ENCODE measurements at places on chromosomes 13 and 19. TPM values are rescaled to one million over a fixed set of nuclear protein-coding genes. Genes with fewer than 3 reads are reported as not detected.

- H3K4me1 ChIP-seq = peaks cover 1% of the 10 kb centered on the region
- no peaks in the 10 kb centered on the region for H3K36me3 ChIP-seq
- no peak overlapping the region for H3K4me3 ChIP-seq
Measured at GRCh38 chr13:28494504-28494777, 487 bp downstream of the FLT1 start.

- H3K27ac ChIP-seq = no peak overlapping the region
- peaks cover 21% of the 10 kb centered on the region for H3K4me1 ChIP-seq
- H3K4me3 ChIP-seq = no peak overlapping the region
Measured at GRCh38 chr19:3547301-3547731, 8.3 kb downstream of the TEKTIP1 start.

- peak; percentile 71 for DNase-seq
- no peaks in the 10 kb centered on the region for H3K36me3 ChIP-seq
- peaks cover 32% of the 10 kb centered on the region for H3K27me3 ChIP-seq
- peak overlapping the region; percentile 6 for H3K4me3 ChIP-seq
Measured at GRCh38 chr19:45591004-45591637, 6.5 kb upstream of the OPA3 start.

DNA sequence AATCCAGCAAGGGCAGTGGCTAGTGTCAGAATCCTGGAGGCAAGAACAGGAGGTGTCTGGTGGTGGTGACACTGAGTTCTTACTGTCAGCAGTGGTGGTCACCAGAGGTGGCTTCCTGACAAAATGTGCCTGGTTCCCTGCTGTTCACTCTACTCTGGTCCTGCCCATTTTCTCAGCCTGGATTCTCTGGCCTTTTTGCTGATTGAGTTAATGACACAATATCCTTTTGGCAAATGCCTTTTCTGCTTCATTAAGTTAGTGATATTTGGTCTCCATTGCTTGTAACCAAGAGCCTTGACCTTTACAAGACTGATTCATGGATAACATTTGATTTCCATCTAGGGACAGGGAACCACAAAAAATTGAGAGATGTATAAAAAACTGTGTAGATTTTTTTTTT is 51.1 kb downstream of the RFC3 start:
- no peak for DNase-seq
- H3K27me3 ChIP-seq = no peaks in the 10 kb centered on the region
- H3K4me3 ChIP-seq = no peak overlapping the region
- H3K36me3 ChIP-seq = no peaks in the 10 kb centered on the region
- no peaks in the 10 kb centered on the region for H3K4me1 ChIP-seq

DNA sequence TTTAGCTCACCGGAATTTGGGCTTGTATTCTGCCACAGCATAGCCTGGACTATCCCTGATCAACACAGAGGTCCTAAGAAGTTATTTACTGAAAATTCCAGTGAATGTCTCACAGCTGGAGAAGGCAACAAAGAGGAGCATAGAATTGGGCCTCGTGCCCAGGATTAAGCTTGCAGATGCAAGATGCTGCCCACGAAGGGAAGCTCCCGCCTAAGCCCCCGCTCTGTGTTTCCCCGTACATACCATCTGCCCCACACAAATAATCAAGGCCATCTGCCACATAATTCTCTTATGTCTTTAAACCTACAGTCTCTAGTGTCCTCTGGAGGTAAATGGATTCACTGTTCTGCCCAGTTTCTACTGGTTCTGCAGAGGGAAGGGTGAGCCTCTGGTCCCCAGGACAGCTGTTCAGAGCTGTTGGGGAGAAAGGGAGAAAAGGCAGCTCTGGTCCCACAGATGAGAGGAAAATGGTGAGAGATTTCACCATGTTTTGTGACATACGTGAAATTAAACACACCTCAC is 7.4 kb upstream of the TPP2 start:
- no peaks in the 10 kb centered on the region for H3K36me3 ChIP-seq
- H3K4me3 ChIP-seq = no peak overlapping the region
- H3K27ac ChIP-seq = no peak overlapping the region
- peaks cover under 1% of the 10 kb centered on the region for H3K27me3 ChIP-seq

Gene SRRM5
- 1.8 TPM for total RNA-seq

Gene MED16
- 46.4 TPM for total RNA-seq

GRCh38 chr13:29435125-29435911 is 160.2 kb downstream of the SLC7A1 start:
- H3K4me1 ChIP-seq = no peaks in the 10 kb centered on the region
- H3K27ac ChIP-seq = no peak overlapping the region
- H3K27me3 ChIP-seq = peaks cover 52% of the 10 kb centered on the region
- H3K4me3 ChIP-seq = no peak overlapping the region

Gene DLL3
- total RNA-seq = 0.21 TPM

DNA sequence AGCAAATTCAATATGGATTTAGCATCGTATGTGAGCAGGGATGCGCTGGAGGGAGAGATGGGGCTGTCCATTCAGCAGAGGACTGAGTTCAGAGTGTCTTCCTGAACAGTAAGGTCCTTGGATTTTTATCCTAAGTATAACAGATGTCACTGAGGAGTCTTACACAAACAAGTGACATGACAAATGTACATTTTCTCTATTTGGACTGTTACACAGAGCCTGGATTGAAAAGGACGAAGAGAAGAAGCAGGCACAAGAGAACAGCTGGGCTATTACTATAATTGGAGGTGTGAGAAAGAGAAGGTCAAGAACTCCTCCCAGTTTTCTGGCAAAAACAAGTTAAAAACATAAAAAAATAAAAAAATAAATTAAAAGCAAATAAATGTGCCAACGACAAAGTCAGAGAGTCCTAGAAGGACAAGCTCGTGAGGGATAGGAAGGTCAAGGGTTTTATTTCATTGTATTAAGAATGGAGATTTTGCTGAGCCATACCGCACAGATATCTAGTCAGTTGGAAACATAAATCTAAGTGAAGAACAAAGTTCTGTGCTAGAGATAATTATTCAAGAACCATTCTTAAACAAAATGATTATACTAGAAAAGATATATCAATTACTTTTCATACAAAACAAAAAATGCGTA is 1186.3 kb downstream of the EFNB2 start:
- no peak overlapping the region for H3K27ac ChIP-seq

DNA sequence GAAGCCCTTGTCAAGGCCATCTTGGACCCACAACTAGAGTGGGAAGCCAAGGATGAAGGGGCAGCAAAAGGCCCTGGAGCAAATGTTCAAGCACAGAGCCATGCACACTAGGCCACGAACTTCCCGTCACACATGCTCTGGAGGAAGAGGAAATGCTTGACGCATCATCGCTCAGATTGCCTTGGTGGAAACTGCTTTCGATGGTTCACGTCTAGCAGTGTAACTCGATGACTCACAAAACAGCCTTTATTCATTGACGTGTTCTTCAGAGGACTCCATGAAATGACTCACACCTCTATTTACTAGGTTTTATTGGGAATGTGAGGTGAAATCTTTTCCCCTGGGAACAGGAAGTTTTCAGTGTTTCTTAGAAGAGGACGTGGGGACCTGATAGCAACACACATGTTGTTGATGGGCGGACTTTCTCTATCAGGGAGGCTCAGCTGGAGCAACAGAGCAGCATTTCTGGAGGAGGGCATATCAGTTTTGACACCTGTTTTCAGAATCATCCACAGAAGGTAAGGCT is 79.8 kb upstream of the FLT1 start:
- H3K27me3 ChIP-seq = peaks cover 14% of the 10 kb centered on the region
- DNase-seq = no peak
- H3K4me1 ChIP-seq = no peaks in the 10 kb centered on the region
- H3K27ac ChIP-seq = no peak overlapping the region
- no peaks in the 10 kb centered on the region for H3K36me3 ChIP-seq
- no peak overlapping the region for H3K4me3 ChIP-seq

- no peak for DNase-seq
- no peaks in the 10 kb centered on the region for H3K4me1 ChIP-seq
- H3K27ac ChIP-seq = no peak overlapping the region
- no peaks in the 10 kb centered on the region for H3K36me3 ChIP-seq
- no peaks in the 10 kb centered on the region for H3K27me3 ChIP-seq
Measured at GRCh38 chr13:71672512-71672911, 194.5 kb downstream of the DACH1 start.

DNA sequence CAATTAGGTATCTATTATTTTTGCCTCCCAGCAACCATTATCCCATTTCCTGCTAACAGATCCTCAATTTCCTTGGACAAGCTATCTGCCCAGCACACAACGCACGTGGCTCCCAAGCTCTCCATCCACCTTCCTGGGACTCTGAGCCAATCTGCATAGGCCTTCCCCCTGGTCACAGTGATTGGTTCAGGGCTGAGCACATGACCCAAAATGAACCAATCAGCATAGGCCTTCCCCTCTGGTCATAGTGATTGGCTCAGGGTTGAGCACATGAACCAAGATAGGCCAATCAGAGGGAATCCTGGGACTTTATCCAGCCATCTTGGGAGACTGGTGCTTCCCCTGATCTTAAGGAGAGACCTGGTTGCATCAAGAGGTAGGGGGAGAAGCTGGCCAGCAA is 5.8 kb downstream of the CPAMD8 start:
- H3K4me3 ChIP-seq = no peak overlapping the region
- no peak for DNase-seq
- no peak overlapping the region for H3K27ac ChIP-seq
- peaks cover 18% of the 10 kb centered on the region for H3K27me3 ChIP-seq
- H3K36me3 ChIP-seq = peaks cover 5% of the 10 kb centered on the region

DNA sequence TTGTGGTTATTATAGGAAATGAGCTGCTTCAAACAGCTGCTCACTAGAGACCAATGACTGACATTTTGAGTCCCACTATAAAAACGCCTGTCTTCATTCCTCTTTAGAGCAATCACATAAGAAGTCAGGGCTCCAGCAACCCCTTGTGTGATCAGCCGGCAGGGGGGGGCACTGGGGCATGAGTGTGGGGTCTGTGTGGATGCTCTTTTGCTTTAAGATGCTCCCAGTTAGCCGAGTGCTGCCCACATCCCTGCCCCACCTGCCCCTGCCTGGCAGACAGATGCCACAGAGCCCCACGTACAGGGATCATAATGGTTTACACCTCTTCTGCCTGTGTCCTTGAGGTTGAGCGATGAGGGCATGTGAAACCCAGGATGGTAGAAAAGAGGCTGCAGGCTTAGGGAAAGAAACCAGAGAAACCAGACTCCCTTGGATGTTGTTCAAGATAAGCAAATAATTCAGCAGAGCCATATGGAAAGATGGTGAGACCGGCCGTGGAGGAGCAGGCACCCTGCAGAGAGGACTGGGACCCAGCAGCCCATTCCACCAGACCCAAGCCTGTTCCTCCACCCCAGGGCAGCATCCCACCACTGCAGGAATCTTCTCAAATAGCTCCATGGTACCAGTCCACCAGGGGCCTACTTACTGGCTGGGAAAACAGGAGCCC is 55.4 kb downstream of the CHST8 start:
- no peak for DNase-seq
- H3K27ac ChIP-seq = no peak overlapping the region
- peaks cover 7% of the 10 kb centered on the region for H3K27me3 ChIP-seq
- no peaks in the 10 kb centered on the region for H3K36me3 ChIP-seq

Gene SULT2B1
- total RNA-seq = not detected

DNA sequence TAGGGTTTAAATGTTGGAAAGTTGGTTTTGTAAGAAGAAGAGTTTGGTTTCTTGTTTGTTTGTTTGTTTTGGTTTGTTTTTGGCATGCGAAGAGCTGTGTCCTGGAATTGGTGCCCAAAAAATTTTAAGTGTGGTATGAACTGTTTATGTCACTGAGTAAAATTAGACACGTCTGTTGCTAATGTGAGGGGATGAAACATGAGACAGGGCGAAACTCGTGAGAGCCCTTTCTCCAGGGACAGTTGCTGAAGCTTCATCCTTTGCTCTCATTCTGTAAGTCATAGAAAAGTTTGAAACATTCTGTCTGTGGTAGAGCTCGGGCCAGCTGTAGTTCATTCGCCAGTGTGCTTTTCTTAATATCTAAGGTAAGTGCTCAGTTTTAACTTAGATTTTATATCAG is at the start of gene SGCG:
SGCG (plus strand) TSS at position 269 of the 400 bp plus-strand sequence. CDS start 22,716 bp downstream, outside the sequence.
- no peak within 1 kb of the TSS for H3K4me3 ChIP-seq
- peaks cover 5% of the 10 kb centered on the region for H3K27me3 ChIP-seq
- H3K27ac ChIP-seq = no peak within 1 kb of the TSS
- no peak for DNase-seq
- no peaks in the 10 kb centered on the region for H3K36me3 ChIP-seq
- no peaks in the 10 kb centered on the region for H3K4me1 ChIP-seq

DNA sequence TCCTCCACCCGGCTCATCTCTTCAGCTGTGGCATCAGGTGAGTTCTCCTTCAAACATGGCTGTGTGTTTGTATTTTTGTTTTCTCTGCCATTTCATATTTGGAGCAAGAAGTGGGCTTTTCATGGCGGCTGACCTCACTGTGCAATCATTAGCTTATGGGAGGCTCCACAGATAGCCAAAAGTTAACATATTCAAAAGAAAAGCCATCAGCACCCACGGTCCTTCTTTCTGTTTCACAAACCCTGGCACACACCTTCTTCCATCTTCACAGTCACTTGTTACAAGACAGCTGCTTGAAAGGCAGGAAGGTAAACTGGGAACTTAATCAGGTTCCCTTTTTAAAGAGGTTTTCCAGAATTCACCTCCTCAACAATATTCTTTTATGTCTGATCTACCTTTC is 69.3 kb upstream of the ATP12A start:
- no peak overlapping the region for H3K27ac ChIP-seq
- no peaks in the 10 kb centered on the region for H3K36me3 ChIP-seq
- no peak for DNase-seq
- H3K4me1 ChIP-seq = peaks cover 11% of the 10 kb centered on the region

- no peak for DNase-seq
- H3K4me3 ChIP-seq = peak overlapping the region; percentile 89
- H3K27ac ChIP-seq = peak overlapping the region; percentile 62
- no peaks in the 10 kb centered on the region for H3K36me3 ChIP-seq
- no peaks in the 10 kb centered on the region for H3K27me3 ChIP-seq
Measured at GRCh38 chr13:94860981-94861407, 148.6 kb upstream of the SOX21 start.

- no peaks in the 10 kb centered on the region for H3K27me3 ChIP-seq
- peak within 1 kb of the TSS; percentile 87 for H3K4me3 ChIP-seq
- H3K36me3 ChIP-seq = peaks cover 20% of the 10 kb centered on the region
- H3K4me1 ChIP-seq = peaks cover 40% of the 10 kb centered on the region
Measured at GRCh38 chr13:49495783-49496762, at the start of gene PHF11. Gene PHF11, plus strand, starts transcription at chr13:49495953. Its CDS starts 49 bp downstream, at chr13:49496002.

DNA sequence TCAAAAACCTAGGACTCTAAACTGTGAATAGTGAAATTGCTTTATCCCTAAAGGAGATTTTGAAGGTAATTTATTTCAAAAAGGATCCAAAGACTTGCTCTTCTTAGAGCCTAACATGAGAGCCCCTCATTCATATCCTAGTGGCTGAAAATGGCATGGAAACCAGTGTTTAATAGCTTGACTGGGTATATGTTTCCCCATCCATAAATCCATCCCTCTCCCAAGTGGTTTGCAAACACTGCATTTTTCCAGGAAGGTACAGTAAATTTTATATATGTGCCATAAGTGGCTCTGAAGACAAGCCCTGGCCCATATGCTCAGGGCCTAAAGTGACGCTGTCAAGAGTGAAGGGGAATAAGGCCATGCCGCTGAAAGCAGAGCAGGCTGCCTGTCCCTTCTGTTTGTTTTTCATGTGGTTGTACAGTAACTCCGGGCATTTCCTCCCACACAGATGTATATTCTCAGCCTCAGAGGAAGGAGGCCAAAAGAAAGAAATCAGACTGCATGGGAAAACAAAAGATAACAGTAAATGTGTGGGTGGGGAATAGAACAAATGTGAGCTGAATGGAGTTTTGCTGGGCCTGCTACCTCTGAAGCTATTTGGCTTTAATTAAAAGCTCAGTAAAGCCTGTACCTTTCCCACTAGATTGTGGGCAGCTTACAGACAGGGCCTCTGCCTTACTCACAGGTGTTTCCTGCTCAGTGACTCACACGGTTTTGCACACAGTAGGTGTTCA is 181.9 kb downstream of the PCDH9 start:
- H3K27me3 ChIP-seq = no peaks in the 10 kb centered on the region
- no peaks in the 10 kb centered on the region for H3K36me3 ChIP-seq
- no peak for DNase-seq
- H3K27ac ChIP-seq = no peak overlapping the region

GRCh38 chr19:35828692-35829301 is 16.2 kb upstream of the PRODH2 start:
- no peaks in the 10 kb centered on the region for H3K36me3 ChIP-seq
- H3K27me3 ChIP-seq = peaks cover 13% of the 10 kb centered on the region
- H3K4me3 ChIP-seq = no peak overlapping the region
- no peaks in the 10 kb centered on the region for H3K4me1 ChIP-seq
